ENCODE measurements at places on chromosomes 4 and X. TPM values are rescaled to one million over a fixed set of nuclear protein-coding genes. Genes with fewer than 3 reads are reported as not detected.

Gene TFE3
- 35.5 TPM for total RNA-seq

Gene SH3BP2
- 45.7 TPM for total RNA-seq

Gene XAGE1B
- not detected for total RNA-seq

Gene KCTD8
- total RNA-seq, result not detected

Gene DRP2
- total RNA-seq, result 0.41 TPM

Gene REELD1
- total RNA-seq, result not detected

Gene ARMCX6
- 30.7 TPM for total RNA-seq

Gene S100P
- 10.0 TPM for total RNA-seq

Gene CXCL10
- total RNA-seq, result 0.64 TPM

- no peaks in the 10 kb centered on the region for H3K4me1 ChIP-seq
- no peak overlapping the region for H3K27ac ChIP-seq
- peaks cover 9% of the 10 kb centered on the region for H3K36me3 ChIP-seq
Observed at GRCh38 chrX:101164766-101165590, 54.6 kb upstream of the DRP2 start.

DNA sequence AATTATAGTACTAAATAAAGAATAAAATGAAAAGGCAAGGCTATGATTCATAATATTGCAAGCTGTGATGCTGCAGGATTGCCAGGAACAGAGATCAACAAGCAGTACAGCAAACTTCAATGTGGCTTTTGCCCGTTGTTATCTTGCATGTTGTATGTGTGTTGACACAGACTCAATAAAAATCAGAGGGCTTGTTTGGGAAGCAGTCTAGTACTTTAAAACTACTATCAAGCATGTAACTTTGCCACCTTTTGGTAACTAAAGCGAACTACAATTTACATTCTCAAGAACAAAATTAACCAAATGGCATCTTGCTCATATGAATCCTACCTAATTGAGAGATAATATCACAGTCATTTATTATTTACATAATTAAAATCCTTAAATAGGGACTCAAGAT is 79.8 kb upstream of the GPM6A start:
- no peak overlapping the region for H3K4me3 ChIP-seq
- H3K27ac ChIP-seq, result no peak overlapping the region
- peaks cover 2% of the 10 kb centered on the region for H3K27me3 ChIP-seq
- no peak for DNase-seq
- H3K36me3 ChIP-seq, result no peaks in the 10 kb centered on the region

- no peak overlapping the region for H3K27ac ChIP-seq
- H3K4me1 ChIP-seq, result no peaks in the 10 kb centered on the region
- H3K4me3 ChIP-seq, result no peak overlapping the region
- DNase-seq, result no peak
- no peaks in the 10 kb centered on the region for H3K27me3 ChIP-seq
Observed at GRCh38 chrX:7102119-7102518, 45.4 kb upstream of the STS start.

DNA sequence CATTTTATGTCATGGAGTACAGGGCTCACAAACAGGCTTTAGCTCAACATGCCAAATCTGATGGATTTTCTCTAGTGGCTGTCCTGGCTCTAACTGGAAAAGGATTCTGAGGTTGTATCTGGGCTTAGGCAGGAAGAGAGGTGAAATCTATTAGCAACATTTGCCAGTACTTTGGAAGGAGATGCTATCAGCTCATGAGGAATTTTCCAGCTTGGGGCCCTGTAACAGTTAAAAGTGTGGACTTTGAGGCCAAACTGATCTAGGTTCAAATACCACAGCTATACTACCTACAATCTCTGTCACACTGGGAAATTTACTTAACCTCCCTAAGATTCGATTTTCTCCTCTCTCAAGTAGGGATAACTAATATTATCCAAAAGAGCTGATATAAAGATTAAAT is 119.0 kb upstream of the HCCS start:
- no peak for DNase-seq
- H3K36me3 ChIP-seq, result no peaks in the 10 kb centered on the region
- no peak overlapping the region for H3K27ac ChIP-seq
- H3K4me3 ChIP-seq, result no peak overlapping the region
- no peaks in the 10 kb centered on the region for H3K4me1 ChIP-seq

GRCh38 chr4:113674733-113675132 is 86.8 kb downstream of the CAMK2D start:
- H3K36me3 ChIP-seq, result peaks cover 25% of the 10 kb centered on the region
- H3K27me3 ChIP-seq, result no peaks in the 10 kb centered on the region
- DNase-seq, result no peak
- peak overlapping the region; percentile 15 for H3K27ac ChIP-seq
- H3K4me1 ChIP-seq, result peaks cover 55% of the 10 kb centered on the region

DNA sequence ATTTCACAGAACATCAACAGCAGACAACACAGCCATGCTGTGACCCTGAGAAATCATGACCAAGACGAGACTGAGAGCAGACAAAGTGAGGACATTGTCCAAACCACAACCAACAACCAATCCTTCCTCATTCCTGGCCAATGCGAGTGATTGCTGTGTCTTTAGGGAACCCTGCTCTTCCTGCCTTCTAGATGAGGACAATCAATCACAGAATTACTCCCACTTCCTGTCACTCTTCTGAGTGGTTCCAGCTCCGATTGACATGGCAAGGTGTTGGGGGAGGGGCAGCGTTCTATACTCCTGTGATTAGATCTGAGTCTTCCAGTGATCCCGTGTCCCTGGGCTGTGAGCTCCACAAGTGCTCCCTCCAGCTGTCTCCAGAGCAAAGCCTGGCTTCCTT is 227.8 kb downstream of the STIM2 start:
- no peak for DNase-seq
- peaks cover 65% of the 10 kb centered on the region for H3K27me3 ChIP-seq
- no peak overlapping the region for H3K4me3 ChIP-seq

- H3K36me3 ChIP-seq, result no peaks in the 10 kb centered on the region
- no peak overlapping the region for H3K27ac ChIP-seq
- peak; percentile 72 for DNase-seq
- H3K27me3 ChIP-seq, result no peaks in the 10 kb centered on the region
- H3K4me1 ChIP-seq, result no peaks in the 10 kb centered on the region
Observed at GRCh38 chr4:43132010-43132582, 239.6 kb downstream of the GRXCR1 start.

DNA sequence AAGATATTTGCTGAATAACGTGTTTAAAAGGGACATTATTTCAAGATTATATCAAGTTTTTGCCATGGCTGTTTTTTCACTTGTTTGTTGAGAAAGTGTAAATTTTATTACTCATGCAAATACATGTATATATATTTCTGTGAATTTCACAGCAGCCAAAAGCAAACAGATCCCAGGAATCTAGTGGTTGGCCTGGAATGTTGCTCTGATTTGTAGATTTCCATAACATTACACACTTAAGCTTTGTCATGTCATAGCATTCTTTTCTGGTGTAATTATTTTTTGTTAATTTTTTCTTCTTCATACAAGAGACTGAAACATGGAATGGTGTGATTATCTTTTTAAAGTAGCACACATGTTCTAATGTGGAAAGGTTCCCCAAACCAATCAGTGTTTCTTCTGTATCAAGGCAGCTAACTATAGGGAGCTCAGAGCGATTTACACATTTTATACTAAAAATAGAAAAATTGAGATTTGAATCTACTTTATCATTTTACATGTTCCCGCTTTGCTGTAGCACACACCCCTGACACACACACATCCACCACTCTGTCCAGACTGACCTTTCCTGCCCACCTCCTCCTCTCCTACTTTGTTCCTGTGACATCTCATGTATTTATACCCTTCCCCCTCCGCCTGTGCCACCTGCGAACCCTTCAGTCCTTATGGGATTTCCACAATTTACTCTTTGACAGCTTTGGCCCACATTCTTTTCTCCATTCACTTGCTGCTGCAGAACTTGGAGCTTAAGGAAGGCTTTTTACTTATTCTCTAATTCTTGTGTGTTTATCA is 20.3 kb downstream of the RUFY3 start:
- H3K27ac ChIP-seq, result no peak overlapping the region
- no peaks in the 10 kb centered on the region for H3K36me3 ChIP-seq
- no peak overlapping the region for H3K4me3 ChIP-seq
- peaks cover 10% of the 10 kb centered on the region for H3K4me1 ChIP-seq
- no peaks in the 10 kb centered on the region for H3K27me3 ChIP-seq

- H3K27me3 ChIP-seq, result no peaks in the 10 kb centered on the region
- no peaks in the 10 kb centered on the region for H3K36me3 ChIP-seq
- H3K4me1 ChIP-seq, result no peaks in the 10 kb centered on the region
- DNase-seq, result no peak
Observed at GRCh38 chrX:65910899-65911298, 129.0 kb downstream of the VSIG4 start.

DNA sequence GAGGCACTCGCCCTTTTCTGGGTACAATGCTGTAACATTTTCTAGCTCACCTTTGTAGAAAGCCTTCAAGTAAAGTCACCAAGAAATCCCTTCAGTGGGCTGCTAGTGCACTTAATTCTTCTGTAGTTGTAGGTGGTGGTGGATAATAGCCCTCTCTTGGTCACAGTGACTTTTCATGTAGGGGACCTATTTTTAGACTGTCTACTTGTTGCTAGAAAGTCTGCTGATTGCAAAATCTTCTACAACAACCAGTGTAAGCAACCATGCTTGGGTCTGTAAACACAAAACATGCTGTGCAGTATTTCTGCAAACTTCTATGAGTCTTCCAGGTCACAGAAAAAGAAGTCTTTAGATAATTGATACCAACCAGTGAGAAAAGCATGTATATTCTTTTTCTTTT is 55.6 kb downstream of the PBDC1 start:
- no peak for DNase-seq
- no peak overlapping the region for H3K4me3 ChIP-seq
- no peaks in the 10 kb centered on the region for H3K36me3 ChIP-seq
- no peaks in the 10 kb centered on the region for H3K27me3 ChIP-seq

DNA sequence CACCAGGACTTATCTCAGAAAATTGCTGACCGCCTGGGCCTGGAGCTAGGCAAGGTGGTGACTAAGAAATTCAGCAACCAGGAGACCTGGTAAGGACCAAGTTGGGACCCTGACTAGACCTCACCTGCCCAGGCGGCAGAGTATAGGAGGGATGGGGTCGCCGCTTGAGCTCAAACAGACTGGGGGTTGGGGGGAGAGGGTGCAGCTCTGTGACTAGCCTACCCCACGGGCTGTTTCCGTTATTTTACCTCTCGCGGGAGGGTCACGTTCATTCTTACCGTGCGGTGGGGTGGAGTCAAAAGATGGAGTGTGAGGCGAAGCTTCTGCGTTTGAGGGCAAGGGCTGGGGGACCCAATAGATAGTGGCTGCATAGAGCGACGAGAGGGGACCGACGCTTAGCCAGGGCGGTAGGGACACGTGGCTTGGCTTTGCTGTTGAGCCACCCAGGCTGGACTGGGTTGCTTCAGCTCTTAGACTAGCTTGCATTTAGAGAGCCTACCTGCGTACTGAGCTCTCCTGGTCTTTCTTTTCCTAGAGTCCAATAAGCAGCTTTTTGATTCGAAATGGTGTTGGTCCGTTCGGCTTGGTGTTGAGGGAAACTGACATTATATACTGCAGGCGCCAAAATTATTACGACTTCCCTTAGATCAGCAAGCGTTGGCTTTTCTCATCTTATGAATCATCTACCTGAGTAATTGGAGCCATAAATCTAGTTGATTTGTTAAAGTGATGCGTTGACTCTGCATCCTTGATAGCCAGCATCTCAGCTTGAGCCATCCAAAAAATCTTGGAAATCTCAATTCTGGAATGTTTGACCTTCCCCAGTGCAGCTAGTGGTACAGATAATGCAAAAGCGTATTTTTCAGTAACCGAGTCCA is 591 bp downstream of the PRPS1 start:
- H3K4me1 ChIP-seq, result peaks cover 26% of the 10 kb centered on the region
- H3K4me3 ChIP-seq, result peak overlapping the region; percentile 91
- DNase-seq, result peak; percentile 67
- peaks cover 6% of the 10 kb centered on the region for H3K36me3 ChIP-seq
- peak overlapping the region; percentile 95 for H3K27ac ChIP-seq

- peaks cover 22% of the 10 kb centered on the region for H3K27me3 ChIP-seq
- DNase-seq, result no peak
- H3K36me3 ChIP-seq, result no peaks in the 10 kb centered on the region
- no peak overlapping the region for H3K4me3 ChIP-seq
- H3K4me1 ChIP-seq, result no peaks in the 10 kb centered on the region
Observed at GRCh38 chr4:37431417-37431743, 186.8 kb downstream of the NWD2 start.

DNA sequence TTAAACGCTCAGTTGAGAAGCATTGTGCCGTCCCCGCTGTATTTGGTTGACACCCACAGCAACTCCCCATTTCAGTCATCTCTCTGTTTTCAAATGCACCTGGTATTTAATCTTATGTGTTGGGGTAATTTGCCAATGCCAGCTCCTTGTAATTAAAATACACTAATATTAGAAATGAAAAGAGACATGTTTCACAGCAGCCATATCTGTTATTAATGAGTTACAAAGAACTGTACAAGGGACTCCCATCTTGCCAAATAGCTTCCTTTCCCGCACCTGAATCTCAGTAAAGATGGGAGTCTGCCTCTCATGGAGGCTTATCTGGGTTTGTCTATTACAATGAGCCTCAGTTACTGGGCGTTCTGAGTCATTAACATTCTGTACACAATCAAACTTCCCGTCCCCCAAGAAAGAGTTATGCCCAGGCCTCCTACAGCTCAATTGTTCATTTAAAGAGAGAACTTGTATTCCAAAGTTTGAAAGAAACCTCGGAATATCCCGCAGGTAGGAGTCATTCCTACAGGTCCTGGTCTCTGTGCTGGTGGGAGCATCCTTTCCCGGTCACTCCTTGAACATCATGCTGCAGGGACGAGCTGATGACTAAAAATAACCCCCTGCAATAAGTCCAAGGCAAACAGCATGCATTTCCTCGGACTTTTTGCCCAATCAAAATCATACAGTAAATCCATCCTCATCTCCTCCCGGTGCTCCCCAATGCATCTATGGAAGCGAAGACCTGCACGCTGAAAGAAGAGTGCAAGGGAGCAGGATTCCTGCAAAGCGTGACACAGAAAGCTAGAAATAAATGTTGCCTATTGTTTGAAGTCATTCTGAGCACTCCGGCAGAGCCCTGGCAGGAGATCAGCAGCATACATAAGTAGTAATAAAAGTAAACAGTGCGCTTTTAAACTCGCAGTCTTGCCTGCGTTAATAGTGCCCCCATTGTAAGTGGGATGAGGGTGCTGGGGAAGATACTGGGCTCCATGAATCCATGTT is 926 bp downstream of the NDP start:
- no peak overlapping the region for H3K27ac ChIP-seq
- peaks cover 6% of the 10 kb centered on the region for H3K4me1 ChIP-seq
- no peak for DNase-seq

DNA sequence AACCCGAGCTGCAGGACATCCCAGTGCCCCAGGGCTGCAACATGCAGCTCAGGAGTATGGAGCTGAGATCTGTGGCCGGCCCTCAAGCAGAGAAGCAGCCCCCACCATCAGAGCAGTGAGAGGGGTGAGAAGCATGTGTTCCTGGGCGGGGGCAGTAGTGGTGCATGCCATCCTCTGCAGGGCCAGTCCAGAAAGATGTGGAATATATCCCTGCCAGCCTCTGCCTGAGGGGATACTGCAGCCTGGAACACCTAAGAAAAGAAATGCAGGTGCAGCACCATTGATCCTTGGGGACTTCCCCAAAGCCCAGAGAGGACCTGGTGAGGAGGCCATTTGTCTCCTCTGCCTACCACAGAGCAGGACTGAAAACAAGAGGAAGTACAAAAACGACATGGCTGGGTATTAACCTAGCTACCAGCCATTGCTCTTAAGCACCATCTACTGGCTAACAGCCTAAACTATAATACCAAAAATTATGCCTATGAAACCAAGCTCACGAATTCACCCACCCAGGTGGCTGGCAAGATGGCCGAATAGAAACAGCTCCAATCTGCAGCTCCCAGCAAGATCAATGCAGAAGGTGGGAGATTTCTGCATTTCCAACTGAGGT is 158.8 kb downstream of the ADGRA3 start:
- H3K36me3 ChIP-seq, result no peaks in the 10 kb centered on the region
- no peak for DNase-seq
- H3K27me3 ChIP-seq, result peaks cover 9% of the 10 kb centered on the region
- no peaks in the 10 kb centered on the region for H3K4me1 ChIP-seq

GRCh38 chr4:39044956-39045826 is 13.0 kb upstream of the TMEM156 start:
- peak overlapping the region; percentile 87 for H3K4me3 ChIP-seq
- H3K27me3 ChIP-seq, result no peaks in the 10 kb centered on the region
- H3K36me3 ChIP-seq, result peaks cover 10% of the 10 kb centered on the region
